CD4-positive, alpha-beta T cell treated with Interleukin-21 for 1 hour (primary cell): ENCODE measurements at places on chromosomes 5 and 9.

- no peak for DNase-seq
Observed at GRCh38 chr9:133763272-133764183, 25.4 kb upstream of the SARDH start.

- no peak for DNase-seq
Observed at GRCh38 chr5:134735243-134735642, 3.1 kb upstream of the CAMLG start.

- no peak for DNase-seq
Observed at GRCh38 chr5:173864126-173865050, 23.8 kb upstream of the CPEB4 start.

GRCh38 chr5:171701100-171701541 lies 84.5 kb upstream of the SMIM23 start:
- no peak for DNase-seq

DNA sequence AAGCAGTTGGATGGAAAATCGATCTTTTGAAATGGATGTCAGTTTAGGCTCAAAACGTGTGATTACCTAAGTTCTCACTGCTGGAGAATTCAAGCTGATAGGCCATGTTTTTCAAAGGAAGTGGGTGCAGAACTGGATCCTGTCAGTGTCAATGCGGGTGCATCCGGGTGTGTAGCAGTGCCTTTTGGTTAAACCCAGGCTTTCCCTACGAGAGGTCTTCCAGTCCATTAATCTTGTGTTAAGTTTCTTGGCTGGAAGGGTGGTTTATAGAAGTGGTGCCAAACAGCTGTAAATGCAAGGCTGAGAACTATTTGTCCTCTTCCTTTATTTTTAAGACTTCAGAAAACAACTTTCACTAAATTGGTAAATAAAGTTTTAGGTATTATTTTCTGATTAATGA lies 71.9 kb downstream of the DAPK1 start:
- no peak for DNase-seq

- DNase-seq, result no peak
Observed at GRCh38 chr9:113654605-113655428, 191.3 kb downstream of the RGS3 start.

DNA sequence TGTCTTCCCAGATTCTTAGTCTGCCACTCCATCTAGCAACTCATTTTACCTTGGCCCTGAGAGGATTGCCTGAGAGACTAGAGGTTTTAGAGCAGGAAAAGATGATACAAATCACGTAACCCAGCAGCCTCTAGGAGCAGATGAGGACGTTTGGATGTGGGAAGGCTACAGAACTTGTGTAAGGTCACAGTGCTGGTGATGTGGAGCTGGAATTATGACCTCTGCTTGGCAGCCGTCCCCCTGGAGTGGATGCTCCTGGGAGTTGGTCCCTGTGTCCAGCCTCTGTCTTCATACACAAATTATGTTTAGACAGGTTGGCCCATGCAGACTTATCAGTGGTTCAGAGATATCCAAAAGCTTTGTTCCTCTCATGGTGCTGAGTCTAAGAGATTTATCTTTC lies 499.0 kb downstream of the EBF1 start:
- no peak for DNase-seq

GRCh38 chr5:449151-449550 lies 6.2 kb downstream of the EXOC3 start:
- no peak for DNase-seq

- DNase-seq, result no peak
Observed at GRCh38 chr9:69054989-69055388, 19.4 kb downstream of the FXN start.

- no peak for DNase-seq
Observed at GRCh38 chr9:38288502-38288901, 104.0 kb upstream of the ALDH1B1 start.

GRCh38 chr5:84961193-84961592 lies 576.5 kb upstream of the EDIL3 start:
- no peak for DNase-seq

GRCh38 chr5:179112469-179113142 lies 52.4 kb downstream of the ZNF354C start:
- DNase-seq, result no peak
